ENCODE measurements at places on chromosomes 1 and 21.

DNA sequence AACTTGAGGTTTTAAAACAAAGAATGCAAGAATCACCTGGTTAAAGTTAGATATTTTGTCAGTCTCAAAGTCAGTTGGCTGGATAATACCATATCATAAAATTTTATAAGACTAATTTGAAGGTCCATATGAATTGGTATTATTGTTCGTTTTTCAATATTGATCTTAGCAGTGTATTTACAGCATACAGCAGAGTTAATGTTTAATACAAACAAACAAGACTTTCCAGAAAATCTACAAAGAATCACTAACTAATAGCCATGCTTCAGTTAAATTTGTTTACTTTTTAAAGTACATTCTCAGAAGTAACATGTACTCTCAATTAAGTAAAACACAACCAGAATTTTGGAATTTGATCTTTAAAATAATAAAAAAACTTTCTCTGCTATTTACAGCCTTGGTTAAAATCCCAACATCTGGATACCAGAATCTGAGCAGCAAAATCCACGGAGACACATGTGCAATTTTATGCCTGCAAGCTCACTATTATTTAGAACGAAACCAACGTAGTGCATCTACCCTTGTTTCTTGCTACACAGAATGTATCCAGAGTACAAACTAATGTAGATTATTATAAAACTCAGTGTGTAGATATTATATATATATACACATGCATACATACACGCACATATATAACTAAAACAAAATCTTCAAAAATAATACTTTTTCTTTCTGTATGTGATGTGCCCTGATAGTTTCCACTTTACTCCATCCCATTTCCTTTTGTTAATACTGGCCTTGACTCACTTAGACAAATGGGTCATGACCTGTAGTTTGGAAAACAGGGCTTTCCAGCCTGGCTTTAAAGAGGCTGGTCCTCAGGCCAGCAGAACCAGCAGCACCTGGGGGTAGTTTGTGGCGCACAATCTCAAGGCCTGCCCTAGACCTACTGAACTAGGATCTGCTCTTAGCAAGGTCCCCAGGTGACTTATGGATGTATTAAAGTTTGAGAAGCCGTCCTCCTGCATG lies 63.6 kb upstream of the ERG start:
- DNase-seq = no peak

GRCh38 chr1:154427173-154428139 lies 22.3 kb downstream of the IL6R start:
- no peak for DNase-seq

DNA sequence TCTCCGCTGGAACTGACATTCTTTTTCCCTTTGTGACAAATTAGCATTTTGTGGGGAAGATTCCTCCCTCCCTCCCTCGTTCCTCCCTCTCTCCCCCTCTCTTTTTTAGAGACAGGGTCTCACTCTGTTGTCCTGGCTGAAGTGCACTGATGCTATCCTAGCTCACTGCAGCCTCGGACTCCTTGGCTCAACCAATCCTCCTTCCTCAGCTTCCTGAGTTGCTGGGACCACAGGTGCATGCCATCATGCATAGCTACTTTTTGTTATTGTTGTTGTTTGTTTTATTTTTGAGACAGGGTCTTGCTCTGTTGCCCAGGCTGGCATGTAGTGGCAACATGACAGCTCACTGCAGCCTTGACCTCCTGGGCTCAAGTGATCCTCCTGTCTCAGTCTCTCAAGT lies 6.8 kb upstream of the SKI start:
- no peak for DNase-seq

DNA sequence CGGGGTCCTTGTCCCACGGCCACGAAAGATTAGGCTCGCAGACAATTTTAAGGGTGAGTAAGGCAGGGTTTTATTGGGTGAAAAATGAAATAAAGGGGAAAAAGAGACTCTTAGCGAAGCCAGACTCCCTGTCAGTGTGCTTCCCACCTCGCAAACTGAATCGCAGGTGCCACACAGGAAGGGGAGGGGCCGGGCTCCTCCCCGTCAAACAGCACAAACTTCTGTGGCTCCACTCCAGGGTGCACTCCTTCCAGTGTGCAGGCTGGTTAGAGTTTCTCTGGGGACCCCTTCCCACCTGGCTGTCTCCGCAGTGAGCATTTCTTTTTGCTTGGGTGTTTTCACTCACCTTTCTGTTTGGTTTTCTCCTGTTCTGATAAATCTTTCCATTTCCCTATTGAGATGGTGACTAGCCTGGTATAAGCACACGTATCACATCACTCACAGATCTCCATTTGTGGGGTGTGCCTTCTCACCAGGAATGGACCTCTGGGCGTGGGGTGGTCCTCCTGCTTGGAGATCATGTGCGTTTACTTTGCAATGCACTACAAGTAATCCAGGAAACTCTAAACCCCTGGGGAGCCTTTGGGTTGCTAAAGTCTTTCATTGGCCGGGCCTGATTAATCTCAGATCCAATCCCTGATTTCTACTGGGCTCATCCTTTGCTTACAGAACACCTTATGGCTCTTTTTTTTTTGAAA lies 37.6 kb upstream of the GALNT2 start:
- no peak for DNase-seq

- DNase-seq = no peak
Observed at GRCh38 chr1:77590651-77591050, 91.8 kb downstream of the ZZZ3 start.

DNA sequence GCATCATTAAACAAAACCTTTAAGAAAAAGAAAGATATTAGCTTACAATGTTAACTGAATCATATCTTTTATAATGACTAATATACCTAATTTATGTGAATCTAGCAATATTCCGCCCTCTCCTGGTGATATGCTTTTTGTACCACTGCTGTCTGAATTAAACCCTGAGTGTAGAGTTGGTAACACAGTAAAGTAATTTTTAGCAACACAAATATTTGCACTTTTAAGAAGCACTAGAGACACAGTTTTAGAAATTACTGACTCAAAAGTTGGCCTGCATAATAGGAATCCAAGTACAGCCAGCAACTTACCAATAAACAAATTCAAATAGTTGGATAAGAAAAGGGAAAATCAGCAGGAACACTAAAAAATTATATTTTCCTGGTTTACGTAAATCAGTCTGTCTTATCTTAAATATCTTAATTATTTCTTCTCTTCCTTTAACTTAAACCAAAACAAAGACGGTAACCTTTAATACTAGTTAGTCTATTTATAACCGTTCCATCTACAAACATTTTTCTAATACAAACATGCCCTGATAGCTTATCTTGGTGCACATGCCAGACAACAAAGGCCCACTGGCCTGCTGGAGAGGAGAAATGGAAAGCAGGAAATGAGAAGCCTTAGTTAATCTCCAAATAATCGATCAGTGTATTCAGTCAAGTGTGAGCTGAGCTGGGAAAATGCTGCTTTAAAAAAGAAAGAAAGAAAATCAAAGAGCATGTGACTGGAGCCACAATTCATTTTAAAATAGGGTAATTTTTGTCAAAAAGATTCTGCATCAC lies 246.0 kb downstream of the RERE start:
- no peak for DNase-seq

- no peak for DNase-seq
Observed at GRCh38 chr1:200896531-200897196, 2.0 kb downstream of the INAVA start.

All from stimulated activated CD4-positive, alpha-beta T cell treated with anti-CD3 and anti-CD28 coated beads, Interleukin-4, amount 100 ng/mL, for 1 hour (primary cell).